ENCODE measurements at places on chromosomes 6 and 20. TPM values are rescaled to one million over a fixed set of nuclear protein-coding genes. Genes with fewer than 3 reads are reported as not detected.

The HDAC2 gene
- 116 TPM for total RNA-seq

GRCh38 chr6:82185948-82186535, 61.5 kb downstream of the IBTK start:
- H3K4me1 ChIP-seq, result peaks cover 12% of the 10 kb centered on the region
- peaks cover 31% of the 10 kb centered on the region for H3K36me3 ChIP-seq
- no peaks in the 10 kb centered on the region for H3K27me3 ChIP-seq
- H3K27ac ChIP-seq, result no peak overlapping the region
- no peak for DNase-seq

The LKAAEAR1 gene
- 0.55 TPM for total RNA-seq

GRCh38 chr6:118061666-118062065, 154.6 kb downstream of the SLC35F1 start:
- no peak for DNase-seq
- no peak overlapping the region for H3K27ac ChIP-seq
- no peaks in the 10 kb centered on the region for H3K36me3 ChIP-seq
- no peaks in the 10 kb centered on the region for H3K4me1 ChIP-seq

DNA sequence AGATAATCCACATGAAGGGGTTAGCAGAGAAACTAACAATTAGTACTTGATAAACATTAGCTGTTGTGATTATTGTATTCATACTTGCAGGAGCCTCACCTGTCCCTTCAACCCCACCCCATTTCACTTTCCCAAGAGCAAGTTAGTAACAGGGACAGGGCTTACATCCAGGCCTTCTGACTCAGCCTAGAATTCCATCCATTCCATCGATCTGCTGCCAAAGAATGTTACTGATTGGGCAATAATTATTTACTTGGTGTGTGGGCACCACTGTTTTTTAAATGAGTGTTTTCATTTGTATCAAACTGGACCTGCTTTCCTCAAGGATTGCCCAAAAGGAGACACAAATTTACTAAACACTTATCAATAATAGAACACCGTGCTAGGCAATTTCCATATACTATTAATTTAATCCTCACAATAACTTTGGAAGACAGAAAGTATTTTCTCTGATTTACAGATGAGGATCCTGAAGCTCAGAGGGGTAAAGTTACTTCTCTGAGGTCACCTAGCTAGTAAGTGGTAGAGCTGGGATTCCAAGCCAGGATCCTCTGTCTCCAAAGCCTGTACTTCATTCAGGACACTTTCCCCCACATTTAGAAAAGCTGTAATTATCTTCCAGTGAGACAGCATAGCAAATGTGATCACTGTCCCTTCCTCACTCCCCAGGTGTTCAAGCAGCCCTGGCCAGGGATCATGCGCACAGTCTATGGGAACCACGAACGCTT, 32.8 kb downstream of the GSS start:
- no peak overlapping the region for H3K27ac ChIP-seq
- no peak overlapping the region for H3K4me3 ChIP-seq
- H3K4me1 ChIP-seq, result peaks cover 4% of the 10 kb centered on the region
- peaks cover 30% of the 10 kb centered on the region for H3K36me3 ChIP-seq
- DNase-seq, result no peak

DNA sequence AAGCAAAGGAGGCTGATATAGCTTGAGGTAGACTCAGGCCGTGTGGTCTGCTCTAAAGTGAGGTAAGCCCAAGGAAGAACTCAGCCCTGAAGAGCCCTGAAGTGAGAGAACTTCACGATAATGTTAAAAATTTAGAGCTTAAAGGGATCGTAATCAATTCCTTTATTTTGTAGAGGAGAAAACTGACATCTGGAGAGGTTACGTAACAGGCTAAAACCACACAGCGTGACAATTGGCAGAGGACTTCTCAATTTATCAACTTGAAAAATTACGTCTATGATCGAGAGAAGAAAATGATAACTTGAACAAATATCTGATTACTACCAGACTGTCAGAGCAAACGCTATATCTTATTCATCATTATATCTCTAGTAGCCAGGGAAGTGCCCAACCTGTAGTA, 121.8 kb upstream of the FOXO3 start:
- peaks cover 13% of the 10 kb centered on the region for H3K4me1 ChIP-seq
- DNase-seq, result no peak
- H3K36me3 ChIP-seq, result peaks cover 4% of the 10 kb centered on the region
- no peak overlapping the region for H3K27ac ChIP-seq

The PHACTR2 gene
- total RNA-seq, result 110 TPM

DNA sequence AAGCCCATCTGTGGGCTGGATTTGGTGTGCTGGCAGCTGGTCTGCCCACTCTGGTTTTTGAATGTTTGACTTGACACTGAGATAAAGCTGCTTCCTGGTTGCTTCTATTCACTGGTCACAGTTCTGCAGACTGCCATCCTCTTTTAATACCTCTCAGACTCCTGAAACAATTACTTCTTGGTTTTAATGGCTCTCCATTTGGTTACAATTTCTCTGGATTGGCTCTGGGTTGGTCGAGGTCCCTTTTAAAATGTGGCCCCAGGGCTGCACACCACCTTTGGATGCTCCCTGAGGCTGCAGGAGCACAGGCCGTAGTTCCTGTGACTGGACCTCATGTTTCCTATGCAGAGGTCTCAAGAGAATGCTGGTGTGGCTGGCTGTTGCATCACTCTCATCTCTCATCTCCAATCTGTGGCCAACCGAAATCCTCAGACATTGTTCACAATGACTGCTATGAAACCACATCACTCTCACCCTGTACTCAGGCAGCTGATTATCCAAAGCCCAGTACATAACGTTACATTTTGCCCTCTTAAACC, 98.5 kb downstream of the INSM1 start:
- H3K4me1 ChIP-seq, result no peaks in the 10 kb centered on the region
- no peak for DNase-seq
- no peaks in the 10 kb centered on the region for H3K27me3 ChIP-seq
- no peak overlapping the region for H3K27ac ChIP-seq

The CCN6 gene
- not detected for total RNA-seq

- H3K27ac ChIP-seq, result no peak overlapping the region
- peak; percentile 67 for DNase-seq
- no peak overlapping the region for H3K4me3 ChIP-seq
- H3K36me3 ChIP-seq, result peaks cover 56% of the 10 kb centered on the region
Measured at GRCh38 chr20:32234135-32234808, 26.6 kb downstream of the POFUT1 start.

The PRDM1 gene
- 0.15 TPM for total RNA-seq

The BMP2 gene
- total RNA-seq, result 0.92 TPM

The PKIB gene
- 42.1 TPM for total RNA-seq

DNA sequence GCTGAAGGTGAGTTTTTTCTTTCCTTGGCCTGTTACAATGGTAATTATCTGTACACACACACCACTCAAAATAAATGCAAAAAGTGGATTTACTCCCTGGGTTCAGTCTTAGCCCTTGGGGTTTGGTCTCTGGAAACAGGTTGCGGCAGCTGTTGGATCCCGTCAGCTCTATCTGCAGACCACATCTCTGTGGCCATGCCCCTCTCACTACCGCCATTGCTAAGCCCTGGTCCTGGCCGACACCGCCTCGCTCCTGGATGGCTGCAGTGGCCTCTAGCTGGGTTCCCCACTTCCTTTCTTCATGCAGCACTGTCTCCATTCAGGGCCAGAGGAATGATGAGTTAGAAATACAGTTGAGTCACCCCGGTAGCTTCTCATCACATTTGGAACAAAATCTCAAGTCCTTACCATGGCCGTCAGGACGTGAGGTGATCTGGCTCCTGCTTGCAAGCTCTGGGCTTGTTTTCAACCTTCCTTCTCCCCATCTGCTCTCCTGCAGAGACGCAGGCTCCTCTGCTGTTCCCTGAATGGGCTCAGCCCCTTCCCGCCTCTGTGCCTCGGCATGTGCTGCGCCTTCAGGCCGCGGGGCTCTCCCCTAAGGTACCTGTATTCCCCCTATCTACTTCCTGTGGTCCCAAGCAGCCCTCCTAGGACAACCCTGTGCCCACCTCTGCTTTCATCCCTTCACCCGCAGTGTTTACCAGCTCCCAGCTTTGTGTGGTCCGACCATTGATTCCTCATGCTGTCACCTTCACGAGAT, 38.0 kb downstream of the EFCAB8 start:
- no peaks in the 10 kb centered on the region for H3K27me3 ChIP-seq
- H3K36me3 ChIP-seq, result peaks cover 2% of the 10 kb centered on the region
- H3K4me3 ChIP-seq, result no peak overlapping the region

- no peak overlapping the region for H3K27ac ChIP-seq
- peaks cover 4% of the 10 kb centered on the region for H3K4me1 ChIP-seq
- no peaks in the 10 kb centered on the region for H3K36me3 ChIP-seq
- no peak overlapping the region for H3K4me3 ChIP-seq
- H3K27me3 ChIP-seq, result peaks cover 34% of the 10 kb centered on the region
Measured at GRCh38 chr20:43838703-43839060, 76.0 kb upstream of the TOX2 start.

DNA sequence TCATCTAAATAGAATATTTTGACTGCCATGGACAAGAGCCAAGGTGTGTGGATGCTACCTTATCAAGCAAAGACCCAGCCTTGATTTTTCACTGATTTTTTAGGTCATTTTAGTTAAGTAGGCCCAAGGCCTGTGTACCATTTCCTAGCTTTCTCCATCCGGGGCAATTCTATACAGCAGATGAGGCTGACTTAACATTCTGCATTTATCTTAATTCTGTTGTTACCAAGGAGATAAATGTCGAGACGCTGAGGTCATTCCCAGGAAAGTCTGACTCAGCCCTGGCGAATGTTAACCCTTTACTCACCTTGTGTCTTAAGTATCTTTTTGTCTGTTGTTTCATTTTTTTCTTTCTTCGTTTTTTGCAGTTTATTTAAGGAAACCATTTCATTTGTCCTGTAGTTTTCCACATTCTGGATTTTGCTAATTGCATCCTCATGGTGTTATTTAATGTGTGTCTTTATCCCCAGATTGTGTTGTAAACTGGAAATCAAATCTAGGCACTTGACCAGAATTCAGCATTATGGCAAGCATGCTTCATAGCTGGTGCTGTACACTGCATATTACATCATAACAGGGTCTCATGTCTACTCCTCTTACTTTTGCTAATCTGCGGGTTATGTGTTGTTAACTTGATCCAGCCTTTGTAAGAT, 277.0 kb downstream of the CDKAL1 start:
- H3K36me3 ChIP-seq, result peaks cover 8% of the 10 kb centered on the region
- H3K27ac ChIP-seq, result peak overlapping the region; percentile 89
- H3K4me3 ChIP-seq, result no peak overlapping the region
- peaks cover 26% of the 10 kb centered on the region for H3K4me1 ChIP-seq
- DNase-seq, result no peak
- no peaks in the 10 kb centered on the region for H3K27me3 ChIP-seq

DNA sequence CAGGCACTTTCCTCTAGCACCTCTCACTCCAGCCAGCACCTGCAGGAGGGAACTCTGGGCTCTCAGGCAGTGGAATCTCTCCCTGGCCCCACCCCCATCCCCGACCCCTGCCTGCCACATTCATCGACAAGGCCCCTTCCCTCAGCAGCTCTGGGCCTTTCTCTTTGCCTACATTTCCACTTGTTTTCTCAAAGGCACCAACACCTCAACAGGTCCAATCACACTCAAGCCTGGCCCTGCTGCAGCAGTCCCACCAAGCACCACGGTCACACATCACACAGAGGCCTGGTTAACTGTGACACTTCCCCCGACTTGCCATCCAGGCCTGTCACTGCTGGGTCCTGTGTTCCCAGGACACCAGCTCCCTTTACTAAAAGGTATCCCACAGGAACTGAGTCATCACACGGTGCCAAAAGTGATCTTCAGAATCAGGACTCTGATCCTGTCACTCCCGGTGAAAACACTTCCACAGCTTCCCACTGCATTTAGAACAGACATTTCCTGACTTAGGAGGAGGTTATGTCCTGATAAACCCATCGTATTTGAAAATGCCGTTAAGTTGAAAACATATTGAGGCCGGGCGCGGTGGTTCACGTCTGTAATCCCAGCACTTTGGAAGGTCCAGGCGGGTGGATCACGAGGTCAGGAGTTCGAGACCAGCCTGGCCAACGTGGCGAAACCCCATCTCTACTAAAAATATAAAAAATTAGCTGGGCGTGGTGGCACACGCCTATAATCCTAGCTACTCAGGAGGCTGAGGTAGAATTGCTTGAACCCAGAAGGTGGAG, 54.9 kb downstream of the MYH7B start:
- peaks cover 68% of the 10 kb centered on the region for H3K36me3 ChIP-seq
- peak; percentile 54 for DNase-seq
- no peak overlapping the region for H3K27ac ChIP-seq
- H3K4me1 ChIP-seq, result peaks cover 12% of the 10 kb centered on the region
- no peaks in the 10 kb centered on the region for H3K27me3 ChIP-seq

GRCh38 chr6:121309768-121310469, 24.4 kb downstream of the TBC1D32 start:
- H3K27ac ChIP-seq, result peak overlapping the region; percentile 65
- H3K27me3 ChIP-seq, result no peaks in the 10 kb centered on the region
- H3K4me1 ChIP-seq, result peaks cover 15% of the 10 kb centered on the region
- no peak overlapping the region for H3K4me3 ChIP-seq
- peaks cover 4% of the 10 kb centered on the region for H3K36me3 ChIP-seq

GRCh38 chr6:136326038-136326553, 36.5 kb upstream of the BCLAF1 start:
- no peaks in the 10 kb centered on the region for H3K36me3 ChIP-seq
- no peak for DNase-seq
- H3K4me3 ChIP-seq, result no peak overlapping the region
- H3K27me3 ChIP-seq, result no peaks in the 10 kb centered on the region

GRCh38 chr20:16475225-16475624, 98.0 kb downstream of the KIF16B start:
- no peaks in the 10 kb centered on the region for H3K27me3 ChIP-seq
- no peak for DNase-seq
- peaks cover 26% of the 10 kb centered on the region for H3K4me1 ChIP-seq
- peaks cover 6% of the 10 kb centered on the region for H3K36me3 ChIP-seq

Measured in chondrocyte (in vitro differentiated cells).